NB4 (cell line): ENCODE measurements at places on chromosomes 6 and 20.

DNA sequence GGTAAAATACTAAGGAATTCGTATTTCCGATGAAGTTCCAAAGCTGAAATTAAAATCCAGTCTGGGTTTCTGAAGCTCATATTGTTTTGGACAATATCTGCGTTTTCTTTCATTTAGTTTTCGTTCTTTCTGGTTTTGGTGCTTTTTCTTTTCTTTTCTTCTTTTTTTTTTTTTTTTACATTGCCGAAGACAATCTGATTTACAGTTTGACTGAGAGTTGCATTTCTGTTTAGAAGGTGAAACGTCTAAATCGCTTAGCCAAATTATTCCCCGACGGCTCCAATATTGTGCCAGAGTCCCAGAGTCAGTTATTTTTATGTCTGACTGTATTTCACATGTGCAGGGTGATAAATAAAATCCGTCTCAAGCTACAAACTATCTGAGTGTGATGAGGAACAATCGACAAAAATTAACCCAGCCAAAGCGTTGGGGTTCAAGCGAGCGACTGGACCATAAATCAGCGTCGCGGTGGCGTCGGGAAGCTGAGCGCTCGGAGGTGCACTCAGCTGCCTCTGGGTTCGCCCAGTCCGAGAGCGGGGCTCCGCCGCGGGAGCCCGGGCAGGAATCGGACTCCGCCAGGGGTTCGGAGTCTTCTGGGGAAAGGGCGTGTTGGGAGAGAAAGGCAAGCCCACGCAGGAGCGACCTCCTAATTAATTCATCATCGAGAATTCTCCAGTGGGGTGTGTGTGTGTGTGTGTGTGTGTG is 8.2 kb upstream of the TBX18 start:
- DNase-seq = no peak

- no peak for DNase-seq
Observed at GRCh38 chr6:2977799-2978590, 6.6 kb upstream of the SERPINB6 start.

DNA sequence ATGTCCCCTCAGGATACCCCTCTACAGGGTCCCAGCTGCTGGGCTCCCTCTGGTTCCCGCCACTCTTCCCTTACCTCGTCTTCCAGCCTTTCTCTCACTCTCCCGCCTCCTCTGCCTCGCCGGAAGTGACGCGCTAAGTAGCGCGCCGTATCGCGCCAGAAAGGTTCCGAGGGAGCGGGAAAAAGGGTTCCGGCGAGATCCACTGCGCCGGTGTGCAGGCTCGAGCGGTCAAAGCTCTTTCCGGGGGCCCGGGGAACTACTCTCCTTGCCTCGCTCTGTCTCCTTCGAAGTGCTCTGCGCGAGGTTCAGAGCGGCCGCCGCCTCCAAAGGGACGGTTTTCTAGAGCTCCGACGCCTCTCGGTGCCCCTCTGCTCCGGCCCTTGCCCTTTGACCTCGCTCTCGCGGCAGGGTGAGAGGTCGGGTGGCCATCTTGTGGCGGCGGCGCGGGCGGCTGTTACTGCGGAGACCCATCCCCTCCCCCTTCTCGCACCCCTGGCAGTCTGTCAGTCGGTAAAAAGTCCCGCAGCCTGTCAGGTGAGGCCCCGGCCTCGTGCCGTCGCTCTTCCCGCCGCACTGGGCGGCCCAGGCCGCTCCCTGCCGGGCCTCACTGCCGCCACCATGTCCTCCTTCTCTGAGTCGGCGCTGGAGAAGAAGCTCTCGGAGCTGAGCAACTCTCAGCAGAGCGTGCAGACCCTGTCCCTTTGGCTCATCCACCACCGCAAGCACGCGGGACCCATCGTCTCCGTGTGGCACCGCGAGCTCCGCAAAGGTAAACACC is at the start of the genes RPRD1B and TTI1:
Gene RPRD1B, plus strand, starts transcription at position 417 of the 778 bp plus-strand sequence. Its CDS starts 202 bp downstream, at position 619.
Gene TTI1, minus strand, starts transcription at position 127 of the 778 bp plus-strand sequence. CDS start 19,640 bp downstream, outside the sequence.
- peak; percentile 93 for DNase-seq

GRCh38 chr20:4552075-4552640 is 169.6 kb upstream of the PRND start:
- no peak for DNase-seq

GRCh38 chr6:43972913-43973300 is 154.3 kb downstream of the MRPL14 start:
- no peak for DNase-seq
